ENCODE measurements at places on chromosomes 4 and X.

DNA sequence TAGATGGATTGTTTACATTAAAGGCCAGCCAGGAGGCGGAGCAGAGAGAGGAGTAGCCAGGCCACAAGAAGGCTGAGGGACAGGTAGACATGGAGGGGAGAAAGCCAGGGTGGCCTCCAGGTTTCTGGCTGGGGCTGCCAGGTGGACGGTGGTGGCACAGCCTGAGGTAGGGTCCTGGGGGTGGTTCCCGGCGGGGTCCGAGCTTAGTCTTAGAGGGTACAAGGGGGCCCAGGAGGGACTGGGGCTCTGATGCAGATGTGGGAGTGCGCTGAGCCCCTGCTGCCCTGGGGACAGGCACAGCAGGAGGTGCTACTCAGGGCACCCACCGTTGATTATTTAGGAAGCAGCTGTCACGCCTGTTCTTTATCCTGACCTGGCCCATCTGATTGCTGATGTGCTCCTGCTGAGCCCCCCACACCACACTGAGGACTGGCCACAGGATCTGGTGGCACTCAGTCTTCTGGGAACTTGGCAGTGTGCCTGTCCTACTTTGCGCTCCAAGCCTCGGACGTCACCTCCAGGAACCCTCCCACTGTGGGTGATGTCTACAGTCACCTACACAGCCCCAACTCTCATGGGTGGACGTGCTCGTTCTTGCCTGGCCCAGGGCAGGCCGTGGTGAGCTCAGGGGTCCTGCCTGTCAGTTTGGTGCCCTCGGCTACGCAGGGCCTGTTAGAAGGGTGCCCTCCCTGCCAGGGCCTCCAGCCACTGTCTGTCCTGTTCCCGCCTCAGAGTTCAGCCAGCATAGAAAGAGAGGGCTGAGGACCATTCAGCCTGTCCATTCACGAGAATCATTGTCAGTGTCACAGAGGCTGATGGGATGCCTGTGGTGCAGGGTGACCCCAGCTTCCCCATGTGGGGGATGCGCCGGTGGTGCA lies 12.0 kb downstream of the WFS1 start:
- DNase-seq = no peak

GRCh38 chr4:152401424-152401823 lies 134.5 kb downstream of the FBXW7 start:
- DNase-seq = no peak

DNA sequence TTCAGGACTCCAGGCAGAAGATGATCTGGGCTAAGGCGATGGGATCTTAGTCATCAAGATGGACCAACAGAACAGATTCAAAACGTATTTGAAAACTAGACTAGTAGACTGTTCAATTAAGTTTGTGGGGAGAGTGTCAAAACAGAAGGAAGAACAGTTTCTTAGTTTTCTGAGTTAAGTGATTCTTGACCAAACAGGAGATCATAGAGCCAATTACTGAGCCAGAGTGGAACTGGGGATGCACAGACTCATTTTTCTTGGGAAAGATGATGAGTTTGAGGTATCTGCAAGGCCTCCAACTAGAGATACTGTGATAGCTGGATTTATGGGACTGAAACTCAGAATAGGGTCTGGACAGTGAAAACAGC lies 119.5 kb downstream of the REELD1 start:
- no peak for DNase-seq

DNA sequence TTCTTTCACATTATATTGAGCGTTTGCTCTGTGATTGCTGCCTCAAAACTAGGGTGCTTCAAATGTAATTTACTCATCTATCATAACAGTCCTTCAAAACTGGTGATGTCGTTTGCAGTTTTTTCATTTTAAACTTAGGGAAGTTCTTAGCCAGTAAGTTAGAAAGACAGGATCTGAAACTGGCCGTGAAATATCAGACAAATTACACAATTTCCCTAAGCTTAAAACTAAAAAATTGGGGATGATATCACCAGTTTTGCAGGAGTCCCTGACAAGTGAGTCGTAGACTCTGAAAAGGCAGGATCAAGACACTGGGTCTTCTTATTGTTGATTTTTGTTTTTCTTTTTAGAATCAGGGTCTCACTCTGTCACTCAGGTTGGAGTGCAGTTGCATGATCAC lies 44.8 kb downstream of the MOB1B start:
- DNase-seq = no peak

DNA sequence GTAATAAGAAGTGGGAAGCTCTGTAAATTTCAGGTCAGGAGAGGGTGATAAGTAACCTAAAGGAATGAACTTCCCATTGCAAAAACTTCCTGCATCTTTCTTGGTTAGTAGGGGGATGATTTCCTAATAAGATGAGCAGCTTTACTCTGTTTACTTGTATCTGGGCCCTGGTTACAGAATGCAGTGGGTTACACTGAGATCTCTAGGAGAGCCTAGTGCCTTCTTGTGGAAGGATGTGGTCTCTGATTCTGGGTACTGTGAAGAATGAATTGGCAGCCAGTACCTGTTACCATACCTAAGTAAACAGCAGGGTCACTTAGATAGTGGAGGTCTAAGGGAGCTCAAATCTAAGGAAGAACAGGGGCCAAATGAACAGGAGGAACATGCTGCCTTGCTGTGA lies 320.6 kb downstream of the ARHGAP10 start:
- no peak for DNase-seq

DNA sequence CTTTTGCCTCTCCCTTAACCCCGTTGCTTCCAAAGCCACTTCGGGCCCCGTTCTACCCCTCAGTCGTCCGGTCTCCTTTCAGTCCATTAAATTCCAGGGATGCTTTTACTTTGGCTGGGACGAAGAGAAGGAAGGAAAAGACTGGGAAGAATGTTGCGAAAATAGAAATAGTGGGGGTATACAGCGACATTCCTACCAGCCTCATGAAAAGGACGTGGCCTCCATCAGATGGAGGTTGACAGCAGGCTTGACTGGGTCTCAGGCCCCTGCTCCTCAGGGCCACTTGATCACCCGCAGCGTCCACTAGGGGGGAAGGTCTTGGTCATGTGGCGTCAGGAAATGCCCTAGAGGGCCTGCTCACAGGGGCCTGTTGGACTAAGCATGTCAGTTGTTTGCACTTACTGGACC lies 657 bp upstream of the ANKRD50 start:
- peak; percentile 36 for DNase-seq

- no peak for DNase-seq
Observed at GRCh38 chr4:54548098-54548620, 109.6 kb upstream of the KIT start.

DNA sequence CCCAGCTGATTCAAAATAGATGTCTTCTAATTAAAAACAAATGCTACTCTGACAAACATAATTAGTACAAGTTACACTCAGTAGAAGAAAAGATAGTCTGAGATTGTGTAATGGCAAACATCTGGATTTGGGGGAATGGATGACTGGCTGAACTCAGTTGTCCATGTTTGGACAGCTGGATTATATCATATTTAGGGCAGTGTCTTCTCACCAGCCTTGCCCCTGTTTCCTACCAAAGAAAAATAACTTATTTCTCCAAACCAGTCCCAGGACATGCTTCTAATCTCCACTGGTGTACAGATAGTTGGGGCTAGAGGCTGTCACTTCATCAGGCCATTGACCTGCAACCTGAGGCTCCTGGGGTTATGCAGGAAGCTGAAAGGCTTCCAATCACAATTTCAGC lies 237.3 kb downstream of the USP46 start:
- DNase-seq = no peak

- no peak for DNase-seq
Observed at GRCh38 chr4:69115851-69116213, 19.6 kb downstream of the UGT2B7 start.

GRCh38 chrX:3378156-3378555 lies 31.7 kb upstream of the MXRA5 start:
- no peak for DNase-seq

GRCh38 chr4:108097990-108098553 lies 70.7 kb downstream of the LEF1 start:
- no peak for DNase-seq

DNA sequence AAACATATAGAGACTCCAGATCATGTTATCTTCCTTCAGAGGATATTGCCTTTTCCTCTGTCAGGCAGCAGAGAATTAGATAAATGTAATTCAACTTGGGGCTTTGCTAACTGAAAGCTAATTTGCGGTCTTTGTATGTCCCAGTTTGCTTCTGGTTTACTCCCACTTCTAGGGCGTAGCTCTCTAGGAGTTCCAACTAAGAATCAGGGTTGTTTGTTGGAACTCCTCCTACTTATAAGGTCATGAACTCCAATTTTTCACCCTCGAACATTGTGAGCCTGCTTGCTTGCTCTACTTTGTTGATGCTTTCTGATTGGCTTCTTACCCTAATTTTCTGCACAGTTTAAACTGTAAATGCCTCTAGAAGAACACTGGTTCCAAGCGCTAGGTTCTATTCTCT lies 66.1 kb downstream of the FMR1NB start:
- no peak for DNase-seq

DNA sequence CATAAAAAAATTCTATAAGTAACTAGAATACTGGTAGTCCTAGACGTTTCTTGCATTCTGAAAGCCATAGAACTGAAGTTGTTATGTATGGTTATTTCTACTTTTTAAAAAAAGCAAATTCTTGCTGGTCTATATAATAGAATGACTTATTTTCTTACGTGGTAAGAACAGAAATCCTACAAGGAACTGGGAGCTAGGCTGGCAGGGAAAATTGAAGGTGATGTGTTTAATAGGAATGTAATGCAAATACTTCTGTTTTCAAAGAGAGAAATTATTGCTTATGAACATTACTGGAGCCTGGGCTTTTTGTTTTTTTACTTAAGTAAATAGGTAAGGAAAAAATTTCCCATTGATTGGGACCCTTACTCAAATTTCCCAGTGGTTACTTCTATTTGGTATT lies 8.9 kb downstream of the CCNA2 start:
- no peak for DNase-seq

GRCh38 chr4:81164126-81164525 lies 50.9 kb downstream of the PRKG2 start:
- no peak for DNase-seq

- DNase-seq = no peak
Observed at GRCh38 chrX:116246261-116246660, 75.7 kb downstream of the AGTR2 start.

GRCh38 chr4:94665500-94666404 lies 92.0 kb upstream of the BMPR1B start:
- DNase-seq = no peak

DNA sequence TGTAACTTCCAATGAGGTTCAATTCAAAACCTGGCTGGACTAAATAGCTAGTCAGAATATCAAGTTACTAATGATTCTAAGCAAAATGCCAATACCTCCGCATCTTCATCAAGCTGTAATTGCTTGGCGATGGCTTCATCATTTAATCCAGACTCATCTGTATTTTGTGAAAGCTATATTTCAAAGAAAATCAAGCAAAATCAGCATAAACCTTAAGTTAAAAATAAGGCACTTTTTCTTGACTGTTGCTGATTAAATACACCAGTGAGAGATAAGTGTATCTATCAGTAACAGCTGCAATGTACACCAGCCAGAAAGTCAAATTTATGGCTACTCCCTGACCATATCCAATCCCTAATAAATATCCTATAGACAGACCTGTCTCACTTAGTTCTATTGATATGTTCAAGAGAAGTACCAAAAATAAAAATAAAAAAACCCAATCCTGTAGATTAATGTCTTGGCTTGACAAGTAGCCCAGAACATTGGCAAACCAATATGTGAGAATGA lies 39.6 kb downstream of the RFC1 start:
- DNase-seq = no peak

DNA sequence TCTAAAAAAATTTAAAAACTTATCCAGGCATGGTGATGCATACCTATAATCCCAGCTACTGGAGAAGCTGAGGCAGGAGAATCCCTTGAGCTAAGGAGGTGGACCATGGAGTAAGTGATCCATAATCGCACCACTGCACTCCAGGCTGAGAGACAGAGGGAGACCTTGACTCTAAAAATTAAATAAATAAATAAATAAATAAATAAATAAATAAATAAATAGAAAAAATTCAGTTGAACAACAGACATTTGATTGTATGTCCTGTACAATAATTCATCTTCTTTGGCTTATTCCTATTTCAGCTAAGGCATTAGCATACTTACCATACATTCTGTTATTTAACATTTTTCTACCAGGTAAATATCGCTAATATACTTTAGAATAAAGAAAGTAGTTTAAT lies 726.1 kb upstream of the GALNTL6 start:
- no peak for DNase-seq

Measured in NT2/D1 (cell line).